Pulmonary artery endothelial cell (primary cell): ENCODE measurements at places on chromosomes 11 and 22. TPM values are rescaled to one million over a fixed set of nuclear protein-coding genes. Genes with fewer than 3 reads are reported as not detected.

The LRRC32 gene
- 16.1 and 24.7 TPM in 2 replicates for total RNA-seq

The MIAT gene
- 0.26 and 0.32 TPM in 2 replicates for total RNA-seq

The CREB3L1 gene
- total RNA-seq = 0.42 and 1.9 TPM in 2 replicates

DNA sequence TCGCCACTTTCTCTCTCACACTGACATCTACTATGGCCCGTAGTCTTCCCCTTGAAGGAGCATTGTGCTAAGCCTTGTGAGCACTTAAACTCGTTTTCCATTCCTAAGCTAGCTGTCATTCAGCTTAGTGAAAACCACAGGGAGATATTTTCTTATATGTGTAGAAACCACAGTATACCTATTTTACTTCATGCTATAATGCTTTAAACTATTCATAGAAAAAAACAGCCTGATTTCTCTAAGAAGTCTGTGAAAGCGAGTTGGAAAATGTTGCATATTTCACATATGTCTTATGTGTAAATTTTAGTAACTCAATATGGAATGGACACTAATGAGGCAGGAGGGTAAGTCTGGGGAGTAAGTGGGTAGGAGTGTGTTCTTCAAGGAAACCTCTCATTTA is 194.3 kb upstream of the CTSC start:
- DNase-seq = no peak

DNA sequence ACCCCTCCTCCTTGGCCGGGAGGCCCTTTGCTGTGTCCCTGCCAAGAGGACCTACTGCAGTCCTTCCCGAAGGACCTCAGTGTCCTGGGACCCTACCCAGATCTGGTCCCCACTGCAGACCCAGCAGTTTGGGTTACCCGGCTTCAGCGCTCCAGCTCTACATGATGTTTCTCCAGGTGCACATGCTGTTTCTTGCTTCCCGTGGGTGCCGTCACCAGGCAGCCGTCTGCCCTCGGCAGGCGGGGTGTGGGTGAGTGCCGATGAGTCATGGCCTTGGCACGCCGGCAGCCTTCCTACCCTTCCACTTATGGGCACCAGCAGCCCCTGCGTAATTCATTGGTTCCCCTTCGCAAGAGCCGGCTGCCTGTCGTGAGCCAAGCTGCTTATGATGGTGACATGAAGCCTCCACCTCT is 101.8 kb downstream of the BCR start:
- DNase-seq = peak; percentile 86

The APOBEC3H gene
- total RNA-seq = 0.26 TPM in 1 of 2 replicates, not detected in the other

DNA sequence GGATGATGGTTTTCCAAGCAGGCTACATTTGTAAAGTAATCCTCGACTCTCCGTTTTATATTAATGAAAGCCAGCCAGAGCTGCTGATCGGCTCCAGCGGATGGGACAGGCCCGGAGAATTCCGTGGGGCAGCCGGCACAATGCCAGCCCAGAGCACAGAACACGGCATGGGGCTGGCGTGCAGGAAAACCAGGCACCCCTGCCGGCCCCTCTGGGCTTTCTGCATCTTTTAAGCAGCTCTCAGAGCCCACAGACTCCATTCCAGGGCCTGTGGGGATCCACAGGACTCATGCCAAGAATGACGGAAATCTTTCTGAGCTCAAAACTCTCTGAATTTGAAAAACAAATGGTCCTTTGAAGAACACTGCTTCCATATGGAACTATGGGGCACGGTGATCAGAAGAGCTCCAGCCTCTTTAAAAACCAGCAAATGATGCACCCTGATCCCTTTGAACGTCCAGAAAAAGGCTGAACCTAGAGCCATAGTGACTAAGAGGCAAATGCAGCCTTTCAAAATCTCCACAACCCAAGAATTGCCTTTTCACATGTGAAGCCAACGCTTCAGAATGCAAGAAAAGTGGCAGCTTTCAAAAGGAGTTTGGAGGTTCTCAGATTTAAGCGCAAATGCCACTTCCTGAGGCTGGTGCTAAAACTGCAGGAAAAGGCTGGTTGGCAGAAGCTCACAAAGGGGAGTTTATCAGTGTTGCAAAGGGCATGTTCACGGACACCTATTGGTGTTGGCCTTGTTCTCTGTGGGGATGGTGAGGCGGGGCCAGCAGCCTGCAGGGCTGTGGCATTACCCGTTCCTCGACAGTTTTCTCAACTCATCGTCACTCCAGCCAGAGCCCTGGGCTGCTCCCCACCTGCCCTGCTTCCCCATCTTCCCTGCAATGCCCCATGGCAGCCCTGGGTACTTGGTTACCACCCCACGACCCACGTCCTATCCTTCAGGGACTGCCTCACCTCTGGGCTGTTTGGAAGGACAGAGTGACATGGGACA is 212.5 kb downstream of the CTTN start:
- no peak for DNase-seq

DNA sequence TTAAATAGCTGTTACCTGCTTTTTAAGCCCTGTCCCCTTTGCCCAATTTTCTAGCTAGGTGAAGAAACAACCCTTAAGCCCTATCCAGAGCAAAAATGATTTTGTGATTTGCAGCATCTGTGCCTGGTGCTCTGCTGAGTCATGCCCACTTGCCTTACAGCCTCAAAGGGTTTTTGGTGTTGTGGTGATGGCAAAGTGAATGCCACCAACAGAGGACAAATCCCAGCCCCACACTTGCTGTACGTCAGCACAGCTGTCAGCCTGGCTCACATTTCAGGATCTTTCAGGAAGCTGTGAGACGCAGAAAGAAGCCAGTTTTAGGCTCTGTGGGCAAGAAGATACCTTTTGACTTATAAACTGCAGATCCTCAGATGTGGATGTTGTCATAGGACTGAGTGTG is 401.7 kb downstream of the TENM4 start:
- no peak for DNase-seq

DNA sequence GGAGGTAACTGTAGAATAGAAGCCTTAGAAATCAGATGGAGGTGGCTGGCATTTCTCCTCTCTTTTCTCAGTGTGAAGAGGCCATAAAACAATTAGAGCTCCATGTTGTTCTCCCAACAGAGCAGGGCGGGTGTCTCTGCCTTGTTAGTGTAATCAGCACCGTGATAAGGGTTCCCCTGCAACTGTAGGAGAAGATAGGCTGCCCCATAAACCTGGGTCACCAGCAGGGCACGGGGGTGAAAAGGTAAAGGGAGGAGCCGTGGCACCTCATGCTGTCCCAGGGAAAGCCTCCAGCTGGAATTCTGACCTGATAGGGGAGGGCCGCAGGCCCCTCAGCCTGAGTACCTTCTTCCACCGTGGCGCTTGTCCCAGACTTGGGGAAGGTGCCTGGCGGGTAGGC is 68.7 kb downstream of the ISX start:
- DNase-seq = no peak

GRCh38 chr11:99865951-99866350 is 821.1 kb upstream of the ARHGAP42 start:
- no peak for DNase-seq

DNA sequence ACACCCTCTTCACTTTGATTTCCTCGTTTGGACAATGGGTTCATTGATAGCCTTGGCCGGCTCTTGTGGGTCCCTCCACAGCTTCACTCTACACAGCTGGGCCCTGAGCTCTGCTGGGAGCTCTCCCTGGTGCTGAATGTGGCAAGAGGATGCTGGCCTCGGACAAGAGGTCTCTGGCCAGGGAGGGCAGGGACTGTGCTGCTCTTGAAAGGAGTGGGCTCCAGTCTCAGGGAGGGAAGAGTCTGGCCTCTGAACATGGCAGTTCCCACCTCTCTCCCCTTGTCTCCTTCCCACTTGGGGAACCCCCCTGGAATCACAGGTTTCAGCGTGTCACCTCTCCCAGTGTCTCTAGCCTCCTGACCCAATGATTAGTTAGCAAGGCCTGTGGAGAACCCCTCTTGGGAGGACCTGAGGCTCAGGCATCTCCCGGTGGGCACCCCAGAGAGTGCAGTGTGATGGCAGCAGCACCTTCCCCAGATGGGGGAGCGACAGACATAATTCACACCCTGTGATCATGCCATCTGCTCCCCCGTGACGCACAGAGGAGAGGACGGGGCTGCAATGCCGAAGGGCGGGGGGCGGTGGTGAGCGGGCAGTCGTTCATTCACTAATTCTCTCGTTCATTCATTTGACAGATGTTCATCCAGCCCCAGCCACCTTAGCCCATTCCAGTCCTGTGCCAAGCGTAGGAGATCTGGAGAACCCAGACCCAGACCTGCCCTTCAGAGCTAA is 2.8 kb upstream of the CABP7 start:
- peak; percentile 35 for DNase-seq

GRCh38 chr11:78429660-78430059 is 12.0 kb upstream of the GAB2 start:
- no peak for DNase-seq

DNA sequence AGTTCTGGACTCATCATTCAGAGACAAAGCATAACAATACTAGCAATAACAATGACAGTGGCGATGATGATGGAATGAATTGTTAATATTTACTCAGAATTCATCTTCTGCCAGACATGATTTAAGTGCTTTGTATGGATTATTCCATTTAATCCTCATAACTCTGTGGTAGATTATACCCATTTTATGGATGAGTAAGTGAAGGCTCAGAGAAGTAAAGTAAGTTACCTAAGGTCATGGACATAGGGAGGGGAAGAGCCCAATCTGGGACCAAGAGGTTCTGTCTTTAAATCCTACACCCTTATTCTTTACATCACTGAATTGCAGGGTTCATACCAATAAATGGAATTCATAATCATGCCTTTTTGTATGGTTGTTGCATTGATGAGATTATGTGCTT is 72.7 kb downstream of the MYO18B start:
- DNase-seq = no peak

DNA sequence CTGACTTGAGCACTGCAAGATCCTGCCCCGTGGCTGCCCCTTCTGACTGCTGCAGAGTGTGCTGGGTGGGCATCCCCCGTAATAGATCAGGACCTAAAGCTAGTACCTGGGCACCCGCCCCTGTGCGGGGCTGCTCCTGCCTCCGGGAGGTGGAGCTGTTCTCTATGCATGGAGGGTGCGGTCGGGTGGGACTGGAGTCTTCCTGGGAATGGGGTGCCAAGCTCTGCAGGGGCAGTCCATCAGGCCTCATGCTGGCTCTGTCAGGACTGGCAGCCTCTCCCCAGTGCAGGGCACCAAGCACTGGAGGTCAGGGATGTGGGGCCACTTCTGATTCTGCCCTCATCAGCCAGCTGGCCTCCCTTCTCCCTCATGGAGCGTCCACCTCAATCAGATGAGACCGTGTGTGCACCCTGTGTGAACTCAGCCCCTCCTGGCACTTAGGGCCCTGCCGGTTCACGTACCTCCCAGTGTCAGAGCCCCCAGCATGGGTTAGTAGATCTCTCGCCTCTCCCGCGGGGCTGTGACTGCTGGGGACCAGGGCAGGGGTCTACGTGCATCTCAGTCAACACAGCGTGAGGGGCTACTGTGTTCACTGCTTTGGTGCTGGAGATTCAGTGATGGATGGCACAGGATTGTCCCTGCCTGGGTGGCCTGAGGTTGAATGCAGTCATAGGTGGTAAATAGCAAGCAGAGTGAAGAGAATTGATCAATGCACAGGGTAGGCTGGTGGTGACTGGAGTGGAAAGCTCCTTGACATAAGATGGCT is 30.8 kb downstream of the MPPED1 start:
- DNase-seq = no peak

The PKP3 gene
- 0.26 and 0.67 TPM in 2 replicates for total RNA-seq

DNA sequence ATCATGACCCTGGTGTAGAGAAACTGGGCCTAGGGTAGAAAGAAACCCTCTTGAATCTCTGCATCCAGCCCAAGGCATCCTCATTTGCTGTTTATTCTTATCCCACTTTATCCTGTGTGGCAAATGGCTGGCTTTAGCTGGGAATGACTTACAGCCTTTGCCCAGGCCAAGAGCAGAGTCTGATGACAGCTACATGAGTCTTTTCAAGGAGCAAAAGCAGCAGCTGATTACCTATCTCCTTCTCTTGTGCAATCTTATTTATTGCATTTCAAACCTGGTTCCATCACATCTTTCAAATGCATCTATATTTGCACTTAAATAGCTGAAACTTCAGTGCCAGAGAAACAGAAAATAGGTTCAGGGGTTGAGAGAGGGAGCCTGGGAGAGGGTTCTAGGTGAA is 26.1 kb downstream of the SYT13 start:
- no peak for DNase-seq

DNA sequence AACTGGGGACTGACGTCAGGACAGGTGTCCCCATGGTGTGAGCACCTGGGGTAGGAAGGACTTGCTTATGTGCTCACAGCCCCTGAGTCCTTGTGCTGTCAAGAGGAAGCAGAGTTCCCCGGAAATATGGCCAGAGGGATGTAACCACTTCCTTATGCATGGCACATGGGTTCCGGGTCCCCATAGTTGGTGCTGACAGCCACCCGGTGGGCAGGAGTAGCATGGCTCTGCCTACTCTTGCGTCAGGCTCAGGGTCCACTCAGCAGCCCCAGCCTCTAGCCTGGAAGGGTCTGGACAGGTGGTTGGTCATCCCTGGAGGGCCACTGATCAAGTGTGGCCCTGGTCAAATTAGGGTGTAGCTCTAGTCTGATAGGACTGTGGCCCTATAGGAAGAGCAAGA is 42.8 kb upstream of the CCND1 start:
- no peak for DNase-seq

DNA sequence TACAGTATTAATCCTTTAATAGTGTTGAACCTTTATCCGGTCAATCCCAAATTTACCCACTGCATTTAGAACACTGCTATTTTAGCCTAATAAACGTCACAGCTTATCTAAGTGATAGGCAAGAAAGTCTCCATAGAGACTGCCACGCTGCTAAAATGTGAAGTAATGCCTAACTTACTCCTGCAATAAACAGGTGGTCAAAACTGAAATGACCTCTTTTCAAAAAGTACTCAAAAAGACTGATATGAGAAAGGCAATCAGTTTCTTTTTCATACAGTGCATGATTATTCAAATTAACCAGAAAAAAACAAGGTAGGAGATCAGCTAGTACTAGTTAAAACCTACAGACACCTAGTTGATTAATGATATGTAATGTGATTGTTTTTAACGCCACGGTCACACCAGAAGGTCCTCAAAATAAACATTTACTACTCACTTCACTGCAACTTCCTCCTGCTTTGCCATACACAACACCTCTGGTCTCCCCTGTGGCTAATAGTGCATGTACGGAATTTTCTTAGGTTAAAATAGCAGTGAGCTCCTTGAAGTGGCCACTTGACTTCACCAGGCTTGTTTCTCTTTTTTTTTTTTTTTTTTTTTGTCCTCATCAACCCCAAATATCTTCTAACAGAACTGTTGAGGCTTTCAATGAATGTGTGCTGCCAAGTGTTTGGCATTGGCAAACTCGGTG is 8.8 kb downstream of the ATP5MG start:
- no peak for DNase-seq

The PATE2 gene
- total RNA-seq = 0.07 and 0.28 TPM in 2 replicates

The ASPHD2 gene
- total RNA-seq = 7.5 and 8.2 TPM in 2 replicates

GRCh38 chr22:47225931-47226633 is 463.6 kb downstream of the TBC1D22A start:
- no peak for DNase-seq

- DNase-seq = no peak
Measured at GRCh38 chr22:45867118-45867905, 109.7 kb downstream of the WNT7B start.

The LMNTD2 gene
- 0.56 and 0.86 TPM in 2 replicates for total RNA-seq
